ENCODE measurements at places on chromosomes 11 and 22.

DNA sequence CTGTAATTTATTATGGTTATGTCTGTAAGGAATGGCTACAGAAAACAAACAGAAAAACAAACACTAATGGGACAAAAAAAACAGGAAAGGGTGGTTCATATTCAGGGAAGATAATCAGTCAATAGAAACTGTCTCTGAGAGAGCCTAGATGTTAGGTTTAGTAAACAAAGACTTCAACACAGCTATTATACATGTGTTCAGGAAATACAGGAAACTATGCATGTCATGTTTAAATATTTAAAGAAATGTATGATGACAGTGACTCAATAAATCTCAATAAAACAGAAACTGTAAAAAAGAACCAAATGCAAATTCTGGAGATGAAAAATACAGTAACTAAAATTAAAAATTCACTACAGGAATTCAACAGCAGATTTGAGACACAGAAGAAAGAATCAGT is 76.0 kb downstream of the PACS1 start:
- DNase-seq = no peak

GRCh38 chr22:44419429-44419828 is 78.6 kb downstream of the RTL6 start:
- DNase-seq = peak; percentile 19

GRCh38 chr11:68751331-68751856 is at the start of gene TESMIN:
TSS of gene TESMIN (minus strand) at chr11:68751520. CDS start at chr11:68750660, 860 bp downstream.
- DNase-seq = peak; percentile 74

DNA sequence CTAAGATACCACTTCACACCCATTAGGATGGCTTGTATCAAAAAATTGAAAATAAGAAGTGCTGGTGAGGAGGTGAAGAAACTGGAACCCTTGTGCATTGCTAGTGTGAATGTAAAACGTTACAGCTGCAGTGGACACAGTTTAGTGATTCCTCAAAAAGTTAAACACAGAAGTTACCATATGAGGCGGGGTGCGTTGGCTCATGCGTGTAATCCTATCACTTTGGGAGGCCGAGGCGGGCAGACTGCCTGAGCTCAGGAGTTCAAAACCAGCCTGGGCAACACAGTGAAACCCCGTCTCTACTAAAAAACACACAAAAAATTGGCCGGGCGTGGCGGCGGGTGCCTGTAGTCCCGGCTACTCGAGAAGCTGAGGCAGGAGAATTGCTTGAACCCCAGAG is 43.5 kb downstream of the SGSM3 start:
- no peak for DNase-seq

DNA sequence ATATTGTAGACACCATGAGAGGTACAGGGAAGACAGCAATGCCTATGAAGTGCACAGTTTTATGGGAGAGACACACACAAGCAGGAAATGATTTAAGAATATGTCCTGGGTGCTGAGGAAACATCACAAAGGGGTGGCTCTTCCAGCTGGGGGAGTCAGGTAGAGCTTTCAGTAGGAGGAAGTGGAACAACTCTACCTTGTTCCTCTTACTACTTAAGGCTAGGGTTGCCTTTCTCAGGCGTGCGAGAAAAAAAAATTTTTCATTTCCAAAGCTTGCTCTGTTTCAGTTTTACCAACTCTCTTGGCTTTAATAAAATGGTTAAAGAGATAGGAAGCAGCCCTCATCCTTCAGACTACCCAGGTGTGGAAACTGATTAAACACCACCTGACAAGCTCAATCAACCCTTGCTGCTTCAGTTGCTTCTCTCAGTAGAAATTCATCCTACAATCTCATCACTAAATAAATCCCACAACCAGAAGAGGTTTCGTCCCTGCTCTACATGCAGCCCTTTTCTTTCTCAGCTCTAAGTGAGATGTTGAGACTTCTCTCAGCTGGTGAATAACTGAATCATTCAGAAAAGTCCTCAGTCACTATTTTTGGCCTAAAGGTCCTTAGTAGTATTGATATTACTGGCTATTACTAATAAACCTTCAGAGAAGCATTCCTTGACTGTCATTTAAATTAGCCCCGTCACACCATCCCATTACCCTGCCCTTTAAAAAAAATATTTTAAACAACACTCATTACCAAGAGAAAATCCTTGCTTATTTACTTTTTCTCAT is 5.9 kb downstream of the ABTB2 start:
- DNase-seq = no peak

- DNase-seq = no peak
These were observed 9.8 kb downstream of the PACSIN2 start for GRCh38 chr22:43005106-43005505.

GRCh38 chr22:27329131-27329850 is 472.3 kb downstream of the MN1 start:
- no peak for DNase-seq

DNA sequence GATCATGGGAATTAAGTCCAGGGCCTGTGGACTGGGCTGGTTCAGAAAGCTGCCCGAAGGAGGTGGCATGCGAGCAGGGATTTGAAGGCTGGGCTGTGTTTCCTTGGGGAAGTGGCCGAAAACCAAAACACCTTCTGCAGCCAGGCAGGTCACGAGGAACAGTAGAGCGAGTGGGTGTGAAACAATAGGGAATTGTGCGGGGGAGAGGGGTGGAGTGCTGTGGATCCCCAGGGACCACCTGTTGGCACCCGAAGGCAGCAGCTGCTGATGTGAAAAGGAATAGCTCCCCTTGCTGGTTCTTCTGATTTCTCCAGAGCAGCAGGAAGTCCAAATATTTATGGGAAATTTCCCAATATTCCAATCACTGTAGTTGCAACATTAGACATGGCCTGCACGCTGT is 24.6 kb downstream of the TP53I11 start:
- no peak for DNase-seq

- no peak for DNase-seq
These were observed 10.0 kb upstream of the RAB1B start for GRCh38 chr11:66258473-66258893.

DNA sequence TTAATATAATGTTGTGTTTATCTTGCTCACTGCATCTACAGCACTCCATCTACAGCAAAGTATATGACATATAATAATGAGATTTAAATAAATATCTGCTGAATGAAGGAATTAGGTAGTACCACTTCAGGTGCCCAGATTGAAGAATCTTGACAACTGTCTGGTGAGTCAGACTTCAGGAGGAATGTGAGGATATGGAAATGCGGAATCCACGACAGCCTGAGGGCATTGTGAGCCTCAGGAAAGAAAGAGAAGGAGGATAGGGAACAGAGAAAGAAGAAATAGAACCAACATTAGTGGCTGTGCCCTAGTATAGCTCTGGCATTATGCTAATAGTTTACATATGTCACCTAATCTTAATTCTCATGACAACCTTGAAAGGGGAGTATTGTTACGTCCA is 304.4 kb downstream of the AASDHPPT start:
- no peak for DNase-seq

DNA sequence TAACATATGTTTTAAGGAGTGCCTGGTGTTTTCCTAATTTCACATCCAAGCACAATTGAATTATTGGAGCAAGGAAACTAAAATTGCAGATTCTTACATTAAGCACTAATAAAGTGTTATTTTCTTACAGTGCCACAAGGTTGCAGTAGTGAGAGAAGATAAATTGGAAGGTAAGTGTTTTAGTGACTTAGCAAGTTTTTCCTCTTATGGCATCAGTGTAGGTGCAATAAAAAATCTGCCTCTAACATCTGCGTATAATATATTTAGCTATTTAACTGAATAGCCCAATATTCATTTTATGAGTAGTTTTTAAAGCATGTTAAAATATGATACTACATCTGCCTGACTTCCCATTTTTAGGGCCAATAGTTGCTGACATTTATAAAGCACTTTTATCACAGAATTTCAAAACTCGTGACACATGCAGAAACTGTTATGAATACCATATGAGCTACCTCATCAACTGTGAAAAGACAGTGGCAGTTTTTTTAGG is 19.0 kb downstream of the POLD3 start:
- DNase-seq = peak; percentile 74

GRCh38 chr11:8983552-8983951 is 19.3 kb upstream of the TMEM9B start:
- DNase-seq = no peak

- DNase-seq = no peak
These were observed 6.0 kb upstream of the F2 start for GRCh38 chr11:46712874-46713576.

DNA sequence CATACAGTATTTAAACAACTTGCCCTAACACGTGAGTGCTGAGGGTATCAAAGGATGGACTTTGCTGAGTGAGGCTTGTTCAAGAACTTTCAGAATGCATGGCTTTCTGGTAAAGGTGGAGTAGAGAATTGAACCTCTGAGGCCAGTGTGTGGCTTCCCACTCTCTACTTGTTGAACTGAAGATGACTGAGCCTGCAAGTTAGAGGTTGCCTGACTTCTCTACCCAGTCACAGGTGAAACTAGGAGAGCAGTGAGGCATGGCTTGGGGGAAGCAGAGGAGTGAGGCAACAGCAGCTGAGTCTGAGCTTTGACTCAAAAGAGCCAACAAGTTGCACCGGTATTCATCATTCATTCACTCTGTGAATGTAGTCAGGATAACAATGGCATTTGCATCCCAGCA is 256.4 kb upstream of the SESN3 start:
- DNase-seq = no peak

DNA sequence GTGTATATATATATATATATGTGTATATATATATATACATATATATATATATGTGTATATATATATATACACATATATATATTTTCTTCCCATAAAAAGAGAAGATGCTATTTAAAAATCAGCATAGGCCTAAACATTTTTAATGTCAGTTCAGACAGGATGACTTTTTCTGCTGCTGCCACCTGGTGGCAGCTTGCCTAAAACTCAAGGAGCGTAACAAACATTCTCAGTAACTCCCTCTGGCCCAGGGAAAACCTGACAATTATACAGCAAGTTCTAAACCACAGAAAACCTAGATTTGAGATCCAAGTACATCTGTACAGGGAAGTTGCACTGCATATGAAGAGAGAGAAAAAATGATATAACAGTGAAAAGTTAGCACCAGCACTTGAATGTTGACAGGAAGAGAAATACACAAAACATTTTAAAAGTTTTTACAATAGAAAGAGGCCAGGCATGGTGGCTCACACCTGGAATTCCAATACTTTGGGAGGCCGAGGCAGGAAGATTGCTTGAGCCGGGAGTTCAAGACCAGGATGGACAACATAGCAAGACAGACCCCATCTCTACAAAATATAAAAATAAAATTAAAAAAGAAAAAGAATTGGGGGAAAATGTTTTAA is 16.6 kb downstream of the OR8A1 start:
- peak; percentile 65 for DNase-seq

DNA sequence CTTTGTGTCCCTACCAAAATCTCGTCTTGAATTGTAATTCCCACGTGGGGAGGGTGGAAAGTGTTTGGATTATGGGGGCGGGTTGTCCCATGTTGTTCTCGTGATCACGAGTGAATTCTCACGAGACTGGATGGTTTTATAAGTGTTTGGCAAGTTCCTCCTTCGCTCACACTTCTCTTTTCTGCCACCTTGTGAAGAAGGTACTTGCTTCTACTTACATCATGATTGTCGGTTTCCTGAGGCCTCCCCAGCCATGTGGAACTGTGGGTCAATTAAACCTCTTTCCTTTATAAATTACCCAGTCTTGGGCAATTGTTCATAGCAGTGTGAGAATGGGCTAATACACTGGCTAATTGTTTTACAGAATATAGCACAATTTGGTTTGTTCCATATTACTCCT is 326.3 kb downstream of the GRM5 start:
- DNase-seq = no peak

DNA sequence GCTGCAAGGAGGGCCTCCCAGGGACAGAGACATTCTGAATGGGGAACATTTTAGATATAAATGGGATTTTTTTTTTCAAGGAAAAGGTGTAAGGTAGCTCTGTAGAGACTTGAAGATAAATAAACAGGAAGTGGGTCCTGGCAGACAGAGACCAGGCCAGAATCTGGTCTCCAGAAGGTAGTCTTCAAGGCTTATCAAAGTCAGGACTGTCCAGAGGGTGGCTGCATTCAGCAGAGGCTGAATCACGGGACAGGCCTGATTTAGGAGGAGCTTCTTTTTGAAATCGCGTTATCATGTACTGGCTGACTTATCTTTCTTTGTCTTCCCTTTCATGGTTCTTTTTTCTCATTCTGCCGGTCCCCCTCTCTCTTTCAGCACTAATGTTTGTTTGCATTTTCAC is 542.9 kb downstream of the NTM start:
- no peak for DNase-seq

GRCh38 chr11:27696115-27696514 is 4.1 kb downstream of the BDNF start:
- DNase-seq = no peak

GRCh38 chr22:22877523-22878210 is 9.9 kb upstream of the IGLL5 start:
- peak; percentile 65 for DNase-seq

GRCh38 chr22:34111210-34111824 is 191.0 kb upstream of the LARGE1 start:
- peak; percentile 39 for DNase-seq

GRCh38 chr11:112363527-112363926 is 102.9 kb upstream of the PLET1 start:
- DNase-seq = no peak

- DNase-seq = no peak
These were observed 1.4 kb downstream of the MFNG start for GRCh38 chr22:37484480-37485394.

DNA sequence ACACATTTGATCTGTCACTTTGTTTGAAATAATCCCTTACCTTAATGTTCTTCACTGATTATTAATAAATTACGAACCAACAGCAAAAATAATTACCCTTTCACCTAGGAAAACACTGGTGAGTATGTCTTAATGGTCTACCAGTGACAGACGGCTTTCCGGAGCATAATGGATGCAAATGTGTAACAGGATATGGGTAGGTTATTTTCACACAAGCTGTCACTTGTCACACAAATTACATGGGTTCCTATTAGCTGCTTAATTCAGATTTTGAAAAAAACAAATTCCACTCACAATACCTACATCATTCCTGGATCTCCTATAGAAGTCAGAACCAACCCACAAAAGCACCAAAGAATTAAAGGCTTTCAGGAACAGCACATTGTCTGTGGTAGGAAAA is 127.9 kb downstream of the WT1 start:
- no peak for DNase-seq

DNA sequence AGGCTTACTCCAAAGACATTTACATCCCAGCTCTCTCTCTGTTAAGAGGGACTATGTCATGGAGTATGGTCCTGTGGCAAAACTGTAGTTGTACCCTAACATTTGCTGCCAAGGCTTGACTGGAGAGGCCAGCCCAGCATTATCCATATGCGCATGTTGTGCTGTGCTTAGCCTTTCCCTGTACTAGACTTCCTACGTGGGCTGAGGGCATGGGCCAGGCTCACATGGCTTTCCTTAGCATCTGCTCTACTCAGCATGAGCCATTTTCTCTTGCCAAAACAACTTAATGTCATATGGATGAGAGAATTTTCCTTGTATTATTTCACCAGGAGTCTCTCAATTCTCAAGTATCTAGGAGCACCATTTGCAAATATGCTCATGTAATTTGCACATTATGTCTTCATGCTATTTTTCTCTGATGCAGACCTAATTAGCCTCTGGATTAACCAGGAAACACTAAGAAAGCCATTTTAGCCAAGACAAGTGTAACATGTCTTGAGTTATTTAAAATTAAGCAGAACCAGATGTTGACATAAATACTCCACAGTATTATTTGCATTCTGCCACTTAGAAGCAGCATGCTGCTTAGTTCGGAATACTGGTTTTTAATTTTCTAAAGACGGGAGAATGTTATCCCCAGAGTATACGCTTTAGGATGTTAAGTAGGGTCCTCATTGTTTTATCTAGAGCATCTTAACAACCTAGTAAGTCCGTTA is 71.7 kb upstream of the FAR1 start:
- DNase-seq = no peak
